Right lung (tissue), 10 donors: ENCODE measurements at places on chromosomes 1 and 21. TPM values are rescaled to one million over a fixed set of nuclear protein-coding genes. Genes with fewer than 3 reads are reported as not detected.

DNA sequence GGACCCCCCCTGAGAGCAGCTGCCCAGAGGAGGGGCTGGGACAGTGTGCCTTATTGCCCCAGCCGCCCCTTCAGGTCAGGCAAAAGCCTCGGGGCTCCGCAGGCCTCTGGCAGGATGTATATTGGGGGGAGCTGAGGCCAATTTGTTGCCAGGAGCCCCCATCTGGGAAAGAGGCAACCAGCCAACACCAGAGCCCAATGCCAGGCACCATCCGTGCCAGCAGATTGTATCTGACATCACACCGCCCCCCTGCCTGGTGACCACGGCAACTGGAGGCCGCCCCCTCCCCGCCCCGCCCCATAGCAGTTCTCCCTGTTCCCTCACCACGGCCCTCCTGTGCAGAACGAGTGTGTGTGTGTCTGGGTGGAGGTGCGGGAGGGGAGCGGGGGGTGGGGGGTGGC, 3.6 kb upstream of the PLEKHG5 start:
- no peak for DNase-seq

DNA sequence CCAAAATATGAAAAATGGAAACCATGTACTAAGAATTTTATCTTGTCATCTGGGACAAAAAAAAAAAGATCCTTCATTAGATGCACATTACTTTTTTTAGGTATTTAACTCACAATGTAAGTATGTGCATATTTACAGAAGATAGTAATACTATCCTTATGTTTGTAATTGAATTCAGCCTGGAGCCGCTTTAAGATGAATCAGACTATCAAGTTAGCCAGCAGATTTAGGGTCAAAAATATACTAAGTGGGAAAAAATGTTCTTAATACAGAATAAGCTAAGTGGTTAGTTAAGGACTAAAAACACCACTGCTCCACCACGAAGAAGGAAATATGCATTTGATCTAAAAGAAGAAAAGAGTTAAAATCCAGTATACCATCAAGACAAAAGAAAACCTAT, 49.1 kb downstream of the DSCAM start:
- DNase-seq, result no peak

GRCh38 chr1:217605390-217605789, 25.5 kb downstream of the GPATCH2 start:
- no peak for DNase-seq

DNA sequence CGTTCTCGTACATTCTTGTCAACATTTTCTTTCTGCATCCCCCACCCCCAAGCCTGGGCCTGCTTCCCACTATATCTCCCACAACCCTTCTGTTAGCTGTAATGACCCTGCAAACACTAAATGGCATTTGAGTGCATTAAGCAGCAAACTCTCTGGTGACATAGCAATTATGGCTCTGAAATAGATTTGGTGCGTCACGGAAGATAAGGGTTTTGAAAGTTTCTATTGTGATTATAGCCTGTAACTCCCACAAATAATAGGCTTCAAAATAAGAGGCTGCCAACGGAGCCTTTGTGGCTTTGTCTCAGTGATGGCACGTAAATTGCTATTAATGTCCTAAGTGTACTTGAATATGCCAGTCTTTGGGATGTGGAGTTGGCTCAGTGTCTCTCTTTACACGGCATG, 277.6 kb downstream of the PBX1 start:
- DNase-seq, result peak; percentile 32

DNA sequence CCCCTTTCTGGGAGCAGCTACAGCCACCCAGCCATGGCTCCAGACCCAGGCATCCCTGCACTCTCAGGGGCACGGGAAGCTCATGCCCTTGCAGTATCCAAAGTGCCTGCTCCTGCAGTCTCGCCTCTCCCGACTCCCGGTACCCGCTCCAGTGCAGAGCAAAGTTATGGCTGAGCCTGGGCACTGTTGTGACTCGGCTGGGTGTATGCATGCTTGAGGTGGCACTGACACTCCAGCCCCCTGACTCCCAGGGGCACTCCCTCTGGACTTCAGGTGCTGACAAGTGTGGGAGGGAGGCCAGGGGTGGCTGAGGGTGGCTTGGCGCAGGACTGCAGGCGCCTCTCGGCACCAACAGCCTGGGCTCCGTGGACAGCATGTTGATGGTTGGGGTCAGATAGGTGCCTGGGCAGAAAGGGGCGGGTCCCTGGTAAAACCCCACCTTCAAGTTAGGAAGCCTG, 580.1 kb upstream of the ADGRL2 start:
- DNase-seq, result no peak

GRCh38 chr1:161480381-161481035, 24.7 kb upstream of the FCGR2A start:
- no peak for DNase-seq

RIPPLY3 gene
- 1.9 TPM for polyA plus RNA-seq

ILDR2 gene
- 0.71 TPM for polyA plus RNA-seq
